Stomach (tissue), 19 donors: ENCODE measurements at places on chromosomes 16 and 17. TPM values are rescaled to one million over a fixed set of nuclear protein-coding genes. Genes with fewer than 3 reads are reported as not detected.

DNA sequence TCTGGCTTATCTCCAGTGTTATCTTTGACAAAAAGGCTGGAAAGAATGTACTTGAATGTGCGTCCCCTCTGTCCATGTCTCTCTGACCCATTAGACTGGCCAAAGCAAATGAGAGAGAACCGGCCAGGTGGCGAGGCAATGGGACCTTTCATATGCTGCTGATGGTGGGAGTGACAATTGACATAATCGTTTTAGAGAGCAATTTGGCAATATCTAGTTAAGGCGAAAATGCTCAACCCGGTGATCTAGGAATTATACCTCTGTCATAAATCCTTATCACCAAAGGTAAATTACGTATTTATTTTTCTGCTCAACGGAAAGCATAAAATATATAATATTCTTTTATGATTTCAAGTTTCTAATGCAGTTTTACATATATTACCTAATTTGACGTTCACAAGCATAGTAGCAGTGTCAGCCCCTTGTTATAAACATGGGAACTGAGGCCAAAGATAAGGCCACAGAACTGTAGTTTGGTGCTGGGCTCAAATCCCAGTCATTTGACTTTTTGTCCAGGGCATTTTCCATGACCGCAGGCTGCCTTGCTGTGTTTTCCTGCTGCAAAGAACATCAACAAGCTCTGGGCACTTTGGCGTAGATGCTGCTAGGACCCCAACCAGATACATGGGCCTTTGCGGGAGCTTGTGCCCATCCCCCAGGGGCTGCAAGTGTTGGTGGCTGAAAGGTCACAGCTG, 14.7 kb upstream of the SDK2 start:
- H3K36me3 ChIP-seq = no peaks in the 10 kb centered on the region
- no peak for DNase-seq
- H3K4me3 ChIP-seq = no peak overlapping the region
- no peak overlapping the region for H3K27ac ChIP-seq

GRCh38 chr16:1271380-1271723, 15.5 kb downstream of the TPSD1 start:
- H3K4me1 ChIP-seq = peaks cover 7% of the 10 kb centered on the region
- no peak for DNase-seq
- H3K4me3 ChIP-seq = no peak overlapping the region
- H3K36me3 ChIP-seq = no peaks in the 10 kb centered on the region
- H3K27me3 ChIP-seq = peaks cover under 1% of the 10 kb centered on the region
- no peak overlapping the region for H3K27ac ChIP-seq

The OMG gene
- total RNA-seq = not detected

The NXN gene
- total RNA-seq = 22.2 TPM

The ATP2C2 gene
- 3.0 TPM for total RNA-seq
